ENCODE measurements at places on chromosomes 2 and 18.

- DNase-seq, result no peak
Measured at GRCh38 chr2:222653280-222653679, 2.6 kb downstream of the FARSB start.

DNA sequence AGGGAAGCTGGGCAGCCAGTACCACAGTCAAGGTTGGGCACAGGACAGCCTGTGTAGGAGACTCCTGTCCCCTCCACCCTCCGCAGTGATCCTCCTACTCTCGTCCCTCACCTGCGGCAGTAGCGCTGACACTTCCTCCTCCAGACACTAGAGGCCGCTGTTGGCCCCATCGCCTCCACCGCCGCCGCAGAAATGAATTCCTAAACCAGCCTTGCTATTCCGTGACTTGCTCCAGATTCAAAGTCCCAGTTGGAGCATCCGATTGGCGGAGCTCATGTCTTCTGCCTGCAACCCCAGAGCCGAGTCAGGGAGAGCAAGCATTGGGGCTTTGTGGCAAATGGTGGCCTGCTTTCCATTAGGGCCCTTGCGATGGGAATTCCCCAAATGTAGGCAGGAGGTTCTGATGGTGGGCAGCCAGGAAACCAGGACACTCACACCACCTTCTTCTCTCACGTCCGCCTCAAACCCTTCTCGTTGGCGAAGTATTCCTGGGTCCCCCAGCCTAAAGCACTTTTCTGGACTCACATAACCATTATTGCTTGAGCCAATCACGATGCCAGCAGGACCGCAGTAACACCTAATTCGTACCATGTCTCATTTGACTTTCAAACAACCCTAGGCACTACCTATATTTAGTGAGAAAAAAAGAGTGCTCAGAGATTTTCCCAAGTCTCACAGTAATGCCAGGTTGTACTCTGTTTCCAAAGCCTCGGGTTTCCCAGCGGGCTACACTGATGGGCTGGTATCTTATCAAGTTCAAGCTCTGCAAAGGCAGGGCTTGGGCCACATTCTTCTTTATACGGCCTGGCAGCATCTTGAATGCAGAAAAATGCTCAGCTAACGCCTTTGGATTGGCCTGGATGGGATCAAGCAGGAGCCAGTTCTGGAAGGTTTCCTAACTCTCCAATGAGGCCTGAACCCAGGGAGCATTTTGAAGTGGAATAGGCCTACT, 1.2 kb upstream of the DNAJB2 start:
- peak; percentile 27 for DNase-seq

GRCh38 chr2:62999905-63000304, 50.7 kb upstream of the OTX1 start:
- no peak for DNase-seq

- DNase-seq, result no peak
Measured at GRCh38 chr2:197339016-197339415, 28.4 kb upstream of the ANKRD44 start.

DNA sequence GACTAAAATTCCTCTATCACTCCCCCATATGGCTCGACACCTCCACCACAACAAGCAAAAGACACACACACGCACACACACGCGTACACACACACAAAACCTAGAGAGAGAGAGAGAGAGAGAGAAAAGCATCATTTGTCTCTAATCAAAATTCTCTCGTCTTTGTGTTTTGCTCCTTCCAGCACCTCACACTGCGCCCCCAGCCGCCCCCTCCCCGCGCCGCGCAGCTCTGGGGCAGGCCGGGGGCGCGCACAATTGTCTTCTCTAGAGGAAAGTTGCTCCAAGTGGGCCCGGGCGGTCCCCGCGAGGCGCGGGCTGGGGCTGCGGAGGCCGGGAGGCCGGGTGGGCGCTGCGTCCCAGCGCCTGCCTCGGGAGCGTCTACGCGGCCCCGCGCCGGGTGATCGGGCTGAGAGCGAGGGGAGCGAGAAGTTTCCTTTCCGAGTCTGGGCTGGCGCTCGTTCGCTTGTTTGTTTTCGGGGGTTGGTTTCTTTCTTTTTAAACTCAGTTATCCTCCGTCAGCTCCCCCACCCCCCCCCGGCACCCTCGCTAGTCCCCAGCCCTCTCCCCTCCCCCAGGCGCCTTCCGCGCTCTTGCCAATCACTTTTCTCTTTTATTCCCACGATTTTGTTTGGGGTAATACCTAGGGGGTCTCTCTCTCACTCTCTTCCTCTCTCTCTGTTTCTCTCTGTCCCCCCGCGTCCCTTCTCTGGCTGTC, 4.1 kb downstream of the ZEB2 start:
- no peak for DNase-seq

DNA sequence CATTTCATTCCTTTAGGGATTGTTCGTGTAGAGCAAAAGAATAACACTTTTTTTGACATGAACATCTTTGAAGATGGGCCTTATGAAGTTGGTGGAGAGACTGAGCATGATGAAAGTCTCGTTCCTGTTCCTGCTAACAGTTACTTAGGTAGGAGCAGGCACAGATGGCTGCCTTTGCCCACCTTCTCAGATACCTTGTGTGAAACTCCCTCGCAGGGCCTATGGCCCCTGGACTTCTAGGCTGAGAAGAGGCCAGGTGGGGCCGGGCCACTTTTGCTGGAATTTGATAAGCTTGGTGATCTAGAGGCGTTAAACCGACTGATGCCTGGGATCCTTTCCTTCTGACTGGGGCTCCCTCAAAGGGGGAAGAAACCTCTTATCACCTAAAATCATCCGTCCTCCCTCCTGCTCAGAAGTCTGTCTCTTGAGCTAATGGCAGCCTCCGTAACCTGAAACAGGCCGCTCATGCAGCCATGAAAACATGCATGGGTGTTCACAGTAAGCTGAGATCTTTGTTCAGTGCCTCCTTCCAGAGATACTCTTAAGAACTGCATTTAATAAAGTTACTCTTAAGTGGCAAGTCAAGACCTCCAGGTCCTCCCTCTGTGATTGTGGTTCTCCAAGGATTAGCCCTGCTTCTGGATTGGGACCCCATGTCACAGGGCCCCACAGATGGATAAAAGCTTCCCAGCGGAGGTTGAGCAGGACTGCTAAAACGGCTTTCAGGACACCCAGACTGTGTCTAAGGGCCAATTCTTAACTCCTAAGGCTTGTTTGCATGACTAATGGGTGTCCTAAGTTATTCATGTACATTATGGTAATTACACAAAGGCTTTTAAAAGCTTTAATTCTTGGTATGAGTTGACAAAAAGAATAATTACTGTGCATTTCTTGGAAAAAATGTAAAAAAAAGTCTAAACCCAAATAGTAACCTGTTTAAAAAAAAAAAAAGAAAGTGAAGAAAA, 43.9 kb downstream of the ITGA6 start:
- DNase-seq, result no peak

DNA sequence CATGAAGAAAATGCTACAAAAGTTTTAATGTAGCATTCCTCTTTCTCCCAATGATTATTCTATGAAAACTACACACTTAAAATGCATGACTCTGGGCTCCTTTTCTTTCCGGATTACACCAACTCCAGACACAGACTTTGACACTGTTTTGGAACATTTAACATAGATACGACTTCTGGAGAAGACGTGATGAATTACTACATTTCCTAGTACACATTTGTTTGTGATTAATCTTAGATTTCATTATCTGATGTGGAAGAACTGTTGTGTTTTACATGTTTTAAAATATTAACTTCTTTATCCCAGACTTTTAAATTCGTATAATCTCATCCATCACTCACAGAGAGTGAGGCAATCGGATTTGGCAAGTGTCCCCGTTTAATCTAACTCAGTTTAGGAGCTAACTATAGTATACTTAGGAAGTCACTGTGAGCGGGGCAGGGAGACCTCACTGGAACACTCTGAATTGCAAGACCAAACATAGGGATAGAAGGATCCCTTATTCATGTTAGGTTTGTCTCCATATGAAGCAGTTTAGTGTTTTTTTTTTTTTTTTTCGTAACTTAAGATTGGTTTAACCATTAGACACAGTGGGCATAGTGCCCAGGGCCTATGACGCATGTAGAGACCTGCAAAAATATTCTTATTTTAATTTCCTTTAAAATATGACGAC, 66.7 kb downstream of the PDE1A start:
- peak; percentile 34 for DNase-seq

DNA sequence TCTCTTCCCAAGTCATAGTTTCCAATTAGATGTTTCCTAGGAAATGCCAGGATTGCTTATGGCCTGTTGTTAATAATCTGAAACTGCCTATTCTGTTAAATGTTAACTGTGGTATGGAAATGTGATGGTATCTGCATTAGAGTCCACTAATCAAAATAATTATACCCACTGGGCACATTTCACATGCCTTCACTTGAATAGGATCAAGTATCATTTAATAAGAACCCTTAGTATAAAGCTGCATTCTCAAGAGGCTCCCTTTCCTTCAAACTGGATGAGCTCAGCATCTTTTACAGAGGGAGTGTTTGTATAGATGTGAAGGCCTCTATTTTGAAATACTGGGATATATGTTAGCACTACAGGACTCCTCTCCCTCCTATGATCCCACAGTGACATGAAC, 477.2 kb upstream of the VRK2 start:
- no peak for DNase-seq

GRCh38 chr2:148781544-148781943, 93.5 kb upstream of the KIF5C start:
- DNase-seq, result no peak

DNA sequence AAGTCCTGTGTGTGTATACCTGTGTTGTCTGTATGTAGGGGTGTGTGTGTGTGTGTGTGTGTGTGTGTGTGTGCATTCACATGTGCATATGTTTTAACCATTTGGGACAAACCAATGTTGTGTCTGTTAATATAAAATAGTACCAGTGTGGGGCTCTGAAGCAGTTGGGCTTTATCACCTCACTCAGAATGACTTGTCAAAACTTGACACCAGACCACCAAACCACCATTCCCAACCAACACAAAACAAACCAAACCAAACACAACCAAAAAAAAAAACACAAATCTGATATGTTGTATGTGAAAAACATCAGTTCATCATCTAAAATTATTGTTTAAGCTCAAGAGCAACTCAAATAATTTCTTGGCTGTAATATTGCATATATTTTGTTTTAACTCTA, 42.1 kb downstream of the CALCRL start:
- DNase-seq, result no peak

DNA sequence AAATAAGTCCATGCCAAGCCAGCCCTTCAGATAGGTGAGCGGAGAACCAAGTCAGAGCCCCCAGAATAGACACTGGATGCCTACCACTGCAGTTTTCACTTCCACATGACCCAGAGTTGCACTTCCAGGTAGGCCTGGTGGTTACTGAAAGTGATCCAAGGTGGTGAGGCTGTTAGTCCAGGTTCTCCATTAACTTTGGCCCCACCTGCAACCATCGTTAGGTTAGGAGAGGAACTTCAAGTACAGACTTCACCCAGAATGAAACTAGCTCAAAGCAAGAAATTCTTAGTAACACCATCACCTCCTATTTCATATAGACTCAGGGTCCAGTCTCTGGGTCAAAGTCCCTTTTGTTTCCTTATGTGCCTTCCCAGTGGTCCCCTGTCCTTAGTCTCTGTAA, 293.1 kb upstream of the ID2 start:
- DNase-seq, result no peak

DNA sequence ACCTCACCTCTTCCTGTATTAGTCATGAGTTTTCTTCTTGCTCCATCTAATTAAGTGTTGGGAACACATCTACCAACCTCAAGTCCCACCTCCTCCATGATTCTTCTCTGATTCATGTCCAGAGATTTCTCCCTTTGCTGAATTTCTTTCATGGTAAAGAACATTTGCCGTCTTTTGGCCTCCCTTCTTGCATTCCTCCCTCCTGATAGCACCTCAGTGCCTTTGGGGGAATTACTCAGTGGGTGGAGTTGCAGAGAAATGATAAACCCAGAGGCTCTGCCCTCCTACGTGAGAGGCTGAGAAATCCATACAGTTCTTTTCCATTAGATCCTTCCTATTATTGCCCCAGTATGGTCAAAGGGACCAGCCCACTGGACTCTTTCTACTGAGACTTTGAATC, 651.9 kb downstream of the SLC4A3 start:
- DNase-seq, result peak; percentile 47

DNA sequence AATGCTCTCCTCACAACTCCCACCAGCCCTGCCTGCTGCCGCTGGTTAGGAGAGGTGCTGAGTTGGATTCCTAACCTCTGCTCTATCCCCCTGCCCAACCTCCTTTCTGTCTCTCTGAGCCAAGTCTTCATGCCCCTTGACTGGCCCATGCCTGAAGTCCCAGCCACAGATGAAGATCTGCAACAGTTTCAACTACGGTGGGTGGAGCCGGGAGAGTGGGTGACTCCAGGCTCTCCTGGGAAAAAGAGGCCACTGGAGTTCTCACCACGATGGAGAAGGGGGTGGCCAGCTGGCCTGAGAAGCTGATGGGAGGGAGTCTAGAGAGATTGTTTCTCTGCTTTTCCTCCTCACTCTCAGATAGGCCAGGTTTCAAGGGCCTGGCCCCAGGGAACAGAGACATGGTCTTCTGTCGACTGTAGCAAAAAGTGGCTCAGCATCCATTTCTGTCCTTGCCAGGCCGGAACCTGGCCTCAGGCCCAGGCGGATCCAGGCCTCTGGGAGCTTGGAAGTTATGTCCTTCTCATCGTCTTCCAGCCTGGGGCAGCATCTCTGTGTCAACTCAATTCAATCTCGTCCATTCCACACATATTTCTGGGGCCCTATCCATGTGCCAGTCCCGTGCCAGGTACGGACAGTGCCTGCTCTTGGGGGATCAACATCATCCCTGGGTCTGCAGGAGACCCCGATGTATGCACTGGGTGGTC, 75.3 kb downstream of the INHBB start:
- no peak for DNase-seq

- DNase-seq, result no peak
Measured at GRCh38 chr18:9109523-9109922, 7.0 kb downstream of the NDUFV2 start.

DNA sequence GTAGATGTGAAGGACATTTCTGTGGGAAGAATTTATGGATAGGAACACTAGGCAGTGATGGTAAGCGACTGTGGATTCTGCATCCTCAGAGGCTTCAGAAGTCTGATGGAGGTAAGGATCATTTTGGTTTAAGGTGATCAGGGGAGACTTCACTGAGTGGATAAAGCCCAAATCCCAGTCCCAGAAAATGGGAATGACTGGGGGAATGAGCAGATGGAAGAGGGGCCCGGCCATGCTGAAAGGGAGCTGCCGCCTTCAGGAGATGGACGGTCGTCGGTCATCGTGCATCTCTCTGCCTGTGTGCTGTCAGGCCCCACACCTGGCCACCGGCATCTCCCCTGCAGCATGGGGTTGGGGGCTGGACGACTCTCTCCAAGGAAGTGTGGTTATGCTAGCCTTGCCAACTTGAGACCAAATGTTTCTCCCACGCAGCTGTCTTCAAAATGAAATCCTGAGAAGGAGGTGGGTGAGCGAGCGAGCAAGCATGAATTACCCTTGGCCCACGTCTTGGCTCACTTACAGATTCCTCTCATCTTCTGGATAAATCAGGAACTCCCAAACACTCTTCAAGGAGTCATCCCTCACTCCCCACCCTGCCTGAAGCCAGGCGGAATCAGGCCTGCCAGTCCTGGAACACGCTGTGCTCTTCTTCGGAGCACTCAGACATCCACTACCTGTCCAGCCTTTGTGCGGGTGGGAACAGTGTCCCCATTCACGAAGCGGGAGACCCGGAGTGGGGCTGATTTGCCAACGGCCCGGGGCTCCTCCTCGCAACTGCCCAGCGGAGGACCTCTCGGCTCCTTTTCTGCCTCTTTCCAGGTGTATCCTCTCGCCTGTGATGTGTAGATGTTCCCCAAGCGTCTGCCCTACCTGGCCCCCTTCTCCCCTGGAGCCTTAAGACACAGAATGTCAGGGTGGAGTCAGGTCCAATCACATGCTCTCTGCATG, 85.6 kb downstream of the PRKCE start:
- DNase-seq, result peak; percentile 20

GRCh38 chr2:144501627-144502026, 18.3 kb downstream of the ZEB2 start:
- DNase-seq, result no peak
